ENCODE measurements at places on chromosomes 1 and 21.

- no peak for DNase-seq
Measured at GRCh38 chr21:45502006-45502345, 40.3 kb downstream of the SLC19A1 start.

- peak; percentile 72 for DNase-seq
Measured at GRCh38 chr1:225866061-225866837, 15.9 kb downstream of the TMEM63A start.

DNA sequence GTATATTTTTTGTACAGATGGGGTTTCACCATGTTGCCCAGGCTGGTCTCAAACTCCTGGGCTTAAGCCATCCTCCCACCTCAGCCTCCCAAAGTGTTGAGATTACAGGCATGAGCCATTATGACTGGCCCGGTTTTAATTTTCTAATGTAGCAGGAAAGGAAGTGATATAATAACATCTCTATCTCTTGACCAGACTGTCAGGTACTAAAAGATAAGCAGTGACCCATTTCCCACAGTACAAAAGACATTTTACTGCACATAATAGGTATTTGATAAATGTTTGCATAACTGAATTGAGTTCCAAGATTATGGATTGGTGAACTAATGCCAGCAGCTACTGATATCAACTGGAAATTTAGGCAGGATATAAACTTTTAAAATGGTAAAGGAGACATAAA, 4.0 kb downstream of the NVL start:
- DNase-seq = no peak

DNA sequence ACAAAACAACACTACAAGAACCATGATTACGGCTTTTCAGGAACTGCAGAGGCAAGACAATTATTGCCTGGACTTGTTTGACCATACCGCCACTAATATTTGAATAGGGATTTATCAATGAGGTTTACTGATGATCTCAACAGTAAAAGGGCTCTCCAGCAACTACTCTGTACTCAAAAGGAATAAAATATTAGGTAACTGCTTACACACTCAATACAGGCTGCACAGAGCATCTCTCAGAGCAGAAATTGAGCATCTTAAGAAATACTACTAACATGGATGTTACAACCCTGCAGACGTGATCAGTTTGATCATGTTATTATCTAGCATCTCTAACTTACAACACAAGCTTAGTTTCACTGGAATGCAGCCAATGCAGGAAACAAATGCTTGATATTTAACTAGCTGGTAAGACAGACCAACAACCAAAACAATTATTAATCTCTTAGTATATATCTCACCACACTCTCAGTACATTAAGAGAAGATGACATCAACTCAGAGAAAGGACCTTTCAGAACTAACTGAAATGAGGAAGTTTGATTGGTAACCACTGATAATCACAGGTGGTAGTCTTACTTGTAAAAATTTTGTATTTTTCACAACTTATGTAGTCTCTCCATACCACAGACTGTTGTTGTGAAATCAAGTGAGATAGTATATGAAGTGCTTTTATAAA, 52.2 kb downstream of the PUM1 start:
- DNase-seq = no peak

DNA sequence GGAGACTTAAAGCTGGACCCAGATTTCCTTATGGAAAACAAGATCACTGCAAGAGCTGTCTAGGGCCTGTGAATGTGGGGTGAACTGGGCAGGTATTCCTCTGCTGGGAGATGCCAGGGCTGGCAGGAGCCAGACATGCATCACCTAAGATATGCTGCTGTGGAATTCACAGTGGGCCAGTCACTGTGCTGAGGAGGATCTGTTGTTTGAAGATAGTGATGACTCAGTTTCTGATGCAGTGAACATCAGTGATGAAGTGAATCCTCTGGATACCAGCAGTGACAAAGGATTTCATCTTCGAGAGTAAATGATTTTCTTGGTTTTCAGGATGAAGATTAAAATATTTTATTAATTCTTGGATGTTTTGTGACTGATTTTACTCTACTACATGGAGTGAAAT, 29.9 kb upstream of the CAMSAP2 start:
- no peak for DNase-seq

DNA sequence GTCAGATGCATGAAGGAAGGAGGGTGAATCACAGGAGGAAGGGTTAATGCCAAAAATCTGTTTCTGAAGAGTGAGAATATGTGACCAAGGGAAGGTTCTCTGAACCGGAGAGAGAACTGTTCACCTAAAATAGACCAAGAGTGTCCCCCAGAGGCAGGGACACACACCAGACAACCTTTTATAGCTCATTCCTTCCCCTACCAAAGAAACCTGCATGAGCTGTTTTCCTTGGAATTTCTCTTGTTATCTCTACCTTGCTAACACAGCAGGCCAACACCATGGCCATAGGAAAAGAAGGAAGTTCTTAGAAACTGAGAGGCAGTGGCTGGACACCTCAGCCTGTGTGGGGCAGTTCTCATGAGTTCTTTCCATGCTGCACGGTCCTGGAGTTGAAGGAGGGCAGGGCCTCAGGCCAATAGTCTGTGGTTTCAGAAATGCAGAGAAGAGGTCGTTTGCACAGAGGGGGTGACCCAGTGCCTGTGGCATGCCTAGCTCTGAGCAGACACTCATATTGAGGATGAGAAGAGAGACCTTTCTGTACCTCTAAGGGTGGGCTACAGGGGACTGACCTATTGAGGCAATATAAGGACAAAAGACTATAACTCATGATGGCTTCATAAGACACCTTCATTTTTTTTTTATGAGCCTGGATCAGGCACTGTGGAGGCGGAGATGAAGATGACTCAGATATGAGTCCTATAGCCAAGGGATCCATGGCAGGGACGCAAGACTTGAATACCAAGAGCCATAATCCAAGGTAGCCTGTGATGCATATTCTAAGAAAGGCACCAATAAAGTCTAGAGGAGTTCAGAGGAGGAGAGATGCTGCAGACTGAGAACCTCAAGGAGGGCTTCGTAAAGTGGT, 39.4 kb downstream of the IGFN1 start:
- DNase-seq = no peak

- no peak for DNase-seq
Measured at GRCh38 chr1:34280509-34280908, 103.8 kb downstream of the C1orf94 start.

DNA sequence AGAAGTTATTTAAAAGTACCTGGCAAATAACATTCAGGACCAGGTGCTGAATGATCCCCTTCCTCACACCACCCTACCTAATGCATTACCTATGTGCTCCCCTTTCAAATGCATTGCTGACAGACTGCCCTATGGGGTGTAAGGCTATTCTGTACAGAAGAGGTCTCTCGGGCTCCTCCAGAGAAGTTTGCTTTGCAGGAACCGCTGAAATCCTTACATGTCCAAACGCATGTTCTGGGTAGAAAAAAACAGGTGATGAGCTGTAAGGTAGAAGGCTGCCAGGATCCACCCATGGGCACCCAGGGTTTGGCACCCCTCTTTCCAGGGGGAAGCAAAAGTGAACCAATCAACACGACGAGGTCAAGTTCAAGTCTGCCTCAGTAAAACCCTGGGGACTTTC, 58.3 kb upstream of the TARBP1 start:
- DNase-seq = no peak

GRCh38 chr1:18288722-18289121, 181.1 kb downstream of the IGSF21 start:
- DNase-seq = no peak

DNA sequence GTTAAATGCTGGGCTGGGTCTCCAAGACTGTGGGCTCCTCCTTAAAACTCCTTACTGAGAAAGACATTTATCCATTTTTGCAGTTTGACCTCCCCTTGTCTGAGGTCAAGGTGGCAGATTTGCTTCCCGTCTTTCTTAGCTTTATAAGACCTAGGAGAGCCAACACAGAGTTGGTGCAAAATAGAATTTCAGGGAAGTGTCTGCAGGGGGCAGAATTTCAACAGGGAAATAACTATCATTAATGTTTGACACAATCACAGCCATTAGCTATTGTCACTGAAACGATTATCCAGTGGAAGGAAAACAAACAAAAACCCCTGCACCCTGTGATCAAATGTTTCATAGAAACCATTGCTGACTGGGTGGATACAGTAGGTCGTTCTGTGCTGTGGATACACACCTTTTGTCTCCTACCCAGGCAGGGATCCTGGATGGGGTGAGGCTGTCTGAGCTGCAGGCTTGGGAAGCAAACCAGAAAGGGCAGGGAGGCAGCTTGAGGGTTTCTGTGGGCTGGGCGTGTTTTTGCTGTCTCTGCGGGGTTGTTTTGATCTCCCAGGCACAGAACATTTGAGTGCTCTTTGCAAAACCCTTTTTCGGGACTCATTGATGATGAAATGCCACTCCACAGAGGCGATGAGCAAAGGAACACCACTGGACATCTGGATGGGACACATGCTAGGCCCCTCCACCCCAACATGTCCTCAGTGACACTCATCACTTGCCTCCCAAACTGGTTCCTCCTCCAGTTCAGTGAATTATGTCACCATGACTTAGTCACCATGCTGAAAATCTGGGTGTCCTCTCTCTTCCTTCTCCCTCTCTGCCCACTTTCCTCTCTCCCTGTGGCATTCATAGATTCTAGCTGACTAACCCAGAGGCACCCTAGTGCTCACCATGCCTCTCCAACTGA, 94.2 kb upstream of the SERBP1 start:
- DNase-seq = no peak

DNA sequence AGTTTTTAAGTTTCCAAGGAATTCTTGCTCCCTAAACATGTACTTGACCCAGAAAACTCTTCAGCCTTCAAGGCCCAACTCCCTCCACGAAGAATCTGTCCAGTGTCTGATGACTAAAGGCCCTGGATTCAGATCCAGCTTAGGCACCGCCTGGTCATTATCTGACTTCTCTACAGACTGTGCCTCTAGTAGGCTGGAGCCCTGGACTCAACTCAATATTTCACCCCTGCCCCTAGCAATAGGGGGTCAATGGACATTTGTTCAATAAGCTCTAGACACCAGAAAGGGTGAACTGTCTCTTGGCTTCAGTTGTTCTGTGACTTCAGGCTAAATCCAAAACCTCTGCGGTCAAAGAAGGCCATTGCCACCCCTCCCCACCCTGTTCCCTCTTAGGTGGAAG, 34.5 kb downstream of the NUAK2 start:
- no peak for DNase-seq

DNA sequence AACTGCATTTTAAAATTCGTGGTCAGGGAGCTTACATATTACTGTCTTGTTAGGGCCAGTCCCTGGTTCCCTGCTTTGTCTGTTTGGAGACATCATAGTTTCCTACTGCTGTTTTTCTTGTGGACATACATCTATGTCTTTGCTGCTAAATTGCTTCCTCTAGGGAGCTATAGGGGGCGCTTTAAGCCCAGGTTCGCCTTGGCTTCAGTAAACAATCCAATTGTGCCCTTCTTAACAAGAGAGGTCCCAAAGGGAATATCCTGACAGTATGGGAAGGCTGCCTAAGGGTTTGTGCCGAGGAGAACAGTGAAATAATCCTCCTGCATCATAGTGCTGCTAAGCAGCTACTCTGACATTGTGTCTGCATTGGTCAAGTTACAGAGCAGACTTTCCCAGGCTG, 112.5 kb downstream of the USH2A start:
- no peak for DNase-seq

DNA sequence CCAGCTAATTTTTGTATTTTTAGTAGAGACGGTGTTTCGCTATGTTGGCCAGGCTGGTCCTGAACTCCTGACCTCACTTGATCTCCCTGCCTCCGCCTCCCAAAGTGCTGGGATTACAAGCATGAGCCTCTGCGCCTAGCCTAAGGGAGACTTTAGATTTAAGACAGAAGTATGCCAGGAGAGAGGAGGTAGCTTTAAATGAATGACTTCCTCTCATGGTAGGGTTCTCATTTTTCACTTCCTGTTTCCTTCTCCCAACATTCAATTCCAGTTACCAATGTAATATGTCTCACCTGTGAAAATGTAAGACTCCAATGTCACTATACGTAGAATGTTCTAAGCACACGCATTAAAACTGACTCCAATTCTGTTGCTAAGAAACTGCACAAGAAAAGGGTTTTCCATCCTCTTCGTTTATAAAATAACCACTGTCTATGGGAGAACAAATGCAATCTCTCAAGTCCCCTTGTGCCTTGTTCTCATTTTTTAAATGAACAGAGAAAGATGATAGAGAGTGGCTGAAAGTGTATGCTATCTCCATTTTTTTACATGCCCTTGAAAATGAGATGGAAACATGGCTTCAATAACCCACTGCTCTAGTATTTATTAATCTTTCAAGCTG, 140.0 kb downstream of the SLC45A1 start:
- no peak for DNase-seq

GRCh38 chr1:155127967-155128754, 485 bp downstream of the EFNA1 start:
- no peak for DNase-seq

DNA sequence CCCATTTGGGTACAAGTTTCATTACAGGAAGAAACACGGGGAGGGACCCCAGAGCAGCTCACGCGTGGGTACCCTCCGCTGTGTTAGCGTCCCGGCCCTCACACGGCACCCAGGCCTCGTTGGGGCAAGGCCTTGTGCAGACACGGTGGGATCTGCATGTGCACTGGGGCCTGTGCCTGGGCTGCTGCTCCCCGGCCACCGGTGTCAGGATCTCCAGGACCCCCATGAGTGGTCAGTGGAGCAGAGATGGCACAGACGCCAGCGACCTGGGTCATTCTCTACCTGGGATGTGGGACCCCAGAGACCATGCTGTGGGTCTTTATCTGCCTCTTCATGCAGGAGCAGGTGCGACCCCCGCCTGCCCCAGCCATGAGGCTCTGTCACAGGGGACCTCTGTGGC, 5.4 kb upstream of the SAMD11 start:
- no peak for DNase-seq

- no peak for DNase-seq
Measured at GRCh38 chr1:164757625-164758024, 198.6 kb downstream of the PBX1 start.

GRCh38 chr1:204575221-204576190, 59.3 kb downstream of the MDM4 start:
- no peak for DNase-seq

- DNase-seq = no peak
Measured at GRCh38 chr1:44256762-44257554, 43.7 kb downstream of the DMAP1 start.

DNA sequence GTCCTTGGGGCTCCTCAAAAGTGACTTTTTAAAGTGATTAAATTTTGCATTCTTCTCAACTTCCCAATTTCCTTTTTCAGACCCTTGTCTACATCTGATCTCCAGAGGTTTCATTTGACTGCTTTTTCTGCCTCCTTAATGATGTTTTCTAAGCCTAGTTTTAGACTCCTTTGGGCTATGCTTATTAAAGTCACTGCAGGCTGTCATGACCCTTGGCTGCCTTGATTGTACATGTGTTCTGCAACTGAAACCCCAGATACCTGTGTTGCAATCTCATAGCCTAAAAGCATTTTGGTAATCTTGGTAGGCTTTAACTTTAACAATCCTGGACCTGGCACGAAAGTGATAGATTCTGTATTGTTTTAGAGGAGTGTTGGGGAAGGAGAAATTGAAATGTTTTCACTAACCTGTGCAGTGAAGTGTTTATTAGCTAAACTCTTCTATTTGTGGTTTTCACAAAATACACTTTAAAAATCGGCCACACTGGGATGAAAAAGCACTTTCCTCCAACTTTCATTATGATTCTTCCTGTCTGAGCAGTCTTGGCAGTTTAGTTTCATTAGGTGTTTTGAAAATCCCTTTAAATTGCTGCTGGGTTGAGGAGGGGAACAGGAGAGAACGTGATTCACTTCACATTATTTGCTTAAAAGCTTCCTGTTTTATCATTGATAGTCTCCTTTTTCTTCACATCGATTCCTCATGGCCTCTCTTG, 4.9 kb downstream of the MACO1 start:
- no peak for DNase-seq

GRCh38 chr1:234715252-234716014, 105.5 kb upstream of the IRF2BP2 start:
- no peak for DNase-seq

- no peak for DNase-seq
Measured at GRCh38 chr1:56771717-56772116, 47.5 kb downstream of the FYB2 start.

- no peak for DNase-seq
Measured at GRCh38 chr1:187773168-187773567, 944.4 kb downstream of the PLA2G4A start.

All from stimulated activated CD8-positive, alpha-beta memory T cell treated with anti-CD3 and anti-CD28 coated beads, Interleukin-7, amount 100 ng/mL, for 4 hours (primary cell).